ENCODE measurements at places on chromosomes 1 and 21.

- H3K27me3 ChIP-seq, result no peaks in the 10 kb centered on the region
- no peak overlapping the region for H3K4me3 ChIP-seq
- DNase-seq, result no peak
- no peak overlapping the region for H3K27ac ChIP-seq
These were observed 71.7 kb downstream of the GALNT2 start for GRCh38 chr1:230138561-230139239.

GRCh38 chr21:44462834-44463200 is 7.5 kb downstream of the LRRC3 start:
- no peak overlapping the region for H3K27ac ChIP-seq
- H3K4me1 ChIP-seq, result peaks cover 7% of the 10 kb centered on the region
- no peak for DNase-seq
- no peaks in the 10 kb centered on the region for H3K36me3 ChIP-seq

GRCh38 chr1:201226859-201227488 is 36.4 kb downstream of the IGFN1 start:
- DNase-seq, result no peak
- H3K36me3 ChIP-seq, result peaks cover 12% of the 10 kb centered on the region
- no peaks in the 10 kb centered on the region for H3K4me1 ChIP-seq
- H3K4me3 ChIP-seq, result no peak overlapping the region
- no peak overlapping the region for H3K27ac ChIP-seq
- peaks cover 43% of the 10 kb centered on the region for H3K27me3 ChIP-seq

- H3K4me3 ChIP-seq, result no peak overlapping the region
- no peaks in the 10 kb centered on the region for H3K27me3 ChIP-seq
- DNase-seq, result no peak
- H3K36me3 ChIP-seq, result peaks cover 4% of the 10 kb centered on the region
- no peak overlapping the region for H3K27ac ChIP-seq
- peaks cover 15% of the 10 kb centered on the region for H3K4me1 ChIP-seq
These were observed 5.7 kb downstream of the DOCK7 start for GRCh38 chr1:62682531-62682930.

GRCh38 chr1:101236516-101237228 is at the start of gene S1PR1:
Gene S1PR1 (plus strand): TSS chr1:101237019. CDS start chr1:101238985, 1,966 bp downstream.
- peaks cover 48% of the 10 kb centered on the region for H3K4me1 ChIP-seq
- H3K4me3 ChIP-seq, result peak within 1 kb of the TSS; percentile 100
- H3K36me3 ChIP-seq, result peaks cover 23% of the 10 kb centered on the region
- peak within 1 kb of the TSS; percentile 100 for H3K27ac ChIP-seq
- DNase-seq, result peak; percentile 73

- DNase-seq, result no peak
- peaks cover 2% of the 10 kb centered on the region for H3K36me3 ChIP-seq
- H3K4me1 ChIP-seq, result no peaks in the 10 kb centered on the region
- peaks cover 46% of the 10 kb centered on the region for H3K27me3 ChIP-seq
- H3K27ac ChIP-seq, result no peak overlapping the region
These were observed 184.8 kb upstream of the COA6 start for GRCh38 chr1:234188454-234188792.

DNA sequence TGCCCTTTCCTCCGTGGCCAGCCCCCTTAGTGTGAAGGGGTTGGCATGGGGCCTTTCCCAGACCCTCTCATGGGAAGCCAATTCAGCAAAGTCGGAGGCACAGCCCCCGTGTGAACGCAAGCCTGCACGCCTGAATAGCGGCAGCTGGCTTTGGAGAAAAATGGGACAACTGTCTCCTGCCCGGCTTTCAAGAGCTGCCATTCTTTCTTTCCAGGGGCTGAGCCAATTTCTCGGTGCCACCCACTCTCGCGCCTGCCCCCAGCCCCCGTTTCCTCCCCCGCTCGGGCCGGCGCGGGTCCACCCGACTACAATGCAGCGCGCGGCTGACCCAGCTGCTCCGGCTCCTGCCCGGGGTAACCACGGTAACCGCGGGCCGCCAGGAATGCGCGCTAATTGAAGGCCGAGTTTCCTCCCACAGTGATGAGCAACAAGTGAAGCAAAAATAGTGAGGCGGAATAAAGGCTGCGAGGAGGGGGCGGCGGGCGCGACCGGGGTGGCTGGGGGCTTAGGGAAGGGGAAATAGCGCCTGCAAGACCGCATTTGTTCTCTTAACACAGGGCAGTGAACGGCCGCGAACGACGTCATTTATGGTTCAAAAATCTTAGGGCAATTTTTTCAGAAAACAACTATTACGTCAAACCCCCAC is 27.8 kb downstream of the ILDR2 start:
- DNase-seq, result no peak
- peaks cover 80% of the 10 kb centered on the region for H3K27me3 ChIP-seq
- peaks cover 11% of the 10 kb centered on the region for H3K4me1 ChIP-seq
- H3K4me3 ChIP-seq, result no peak overlapping the region
- no peaks in the 10 kb centered on the region for H3K36me3 ChIP-seq
- no peak overlapping the region for H3K27ac ChIP-seq

GRCh38 chr1:19360843-19361610 is 48.9 kb downstream of the SLC66A1 start:
- H3K27ac ChIP-seq, result peak overlapping the region; percentile 70
- no peaks in the 10 kb centered on the region for H3K27me3 ChIP-seq
- peaks cover 23% of the 10 kb centered on the region for H3K4me1 ChIP-seq
- H3K36me3 ChIP-seq, result peaks cover 3% of the 10 kb centered on the region

- H3K27ac ChIP-seq, result no peak overlapping the region
- no peak overlapping the region for H3K4me3 ChIP-seq
- peaks cover 4% of the 10 kb centered on the region for H3K4me1 ChIP-seq
- no peaks in the 10 kb centered on the region for H3K27me3 ChIP-seq
- DNase-seq, result no peak
- peaks cover 2% of the 10 kb centered on the region for H3K36me3 ChIP-seq
These were observed 79.6 kb downstream of the HS2ST1 start for GRCh38 chr1:86994061-86994460.

- H3K27me3 ChIP-seq, result peaks cover 10% of the 10 kb centered on the region
- no peak overlapping the region for H3K27ac ChIP-seq
- DNase-seq, result no peak
- H3K4me3 ChIP-seq, result no peak overlapping the region
These were observed 22.4 kb downstream of the PROX1 start for GRCh38 chr1:214010197-214010573.

GRCh38 chr1:9901148-9902059 is 8.7 kb downstream of the CTNNBIP1 start:
- no peak overlapping the region for H3K4me3 ChIP-seq
- H3K27ac ChIP-seq, result no peak overlapping the region
- H3K4me1 ChIP-seq, result peaks cover 14% of the 10 kb centered on the region
- DNase-seq, result no peak
- H3K36me3 ChIP-seq, result no peaks in the 10 kb centered on the region

DNA sequence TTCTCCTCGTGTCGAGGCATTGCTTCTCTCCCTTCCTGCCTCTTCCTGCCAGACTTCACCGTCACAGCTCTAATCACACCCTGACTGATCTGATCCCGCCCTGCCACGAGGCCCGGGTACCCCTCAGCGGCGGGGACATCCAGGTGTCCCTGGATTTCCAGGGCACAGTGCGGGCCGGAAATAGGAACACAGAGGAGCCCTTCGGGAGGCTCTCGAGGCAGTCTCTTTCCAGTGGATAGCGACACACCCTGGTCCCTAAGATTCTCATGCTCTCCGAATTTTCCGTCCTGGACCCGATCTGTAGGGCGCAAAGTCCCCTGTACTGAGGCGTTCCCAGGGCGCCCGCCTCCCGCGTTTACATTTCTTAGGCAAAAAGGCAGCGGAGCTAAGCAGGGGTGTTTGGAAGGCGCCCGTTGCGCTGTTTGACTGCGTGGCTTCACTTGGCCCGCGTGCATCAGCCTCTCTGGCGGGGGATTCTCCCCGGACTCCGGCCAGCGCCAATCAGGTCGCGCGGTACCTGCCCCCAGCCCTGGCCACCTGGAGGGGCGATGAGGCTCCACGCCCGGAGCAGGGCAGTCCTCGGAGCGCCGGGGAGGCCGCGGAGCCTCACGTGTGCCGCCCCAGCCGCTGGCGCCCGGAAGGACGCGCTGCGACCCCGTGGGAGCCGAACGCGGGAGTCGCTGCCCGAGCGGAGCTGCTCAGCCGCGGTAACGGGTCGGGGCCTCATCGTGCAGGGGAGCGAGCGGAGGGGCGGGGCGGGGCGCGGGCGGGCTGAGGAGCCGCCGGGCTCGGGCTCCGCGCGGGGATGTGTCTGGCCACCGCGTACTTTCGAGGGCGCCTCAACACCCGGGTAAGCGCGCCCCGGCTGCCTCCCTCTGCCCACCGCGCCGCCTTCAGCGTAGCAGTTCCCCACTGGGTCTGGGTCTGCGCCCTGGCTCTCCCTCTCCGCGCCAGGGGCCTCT is at the start of gene FAM163A:
TSS of gene FAM163A (plus strand) at position 575 of the 962 bp plus-strand sequence. CDS start 69,807 bp downstream, outside the sequence.
- peaks cover 8% of the 10 kb centered on the region for H3K4me1 ChIP-seq
- H3K36me3 ChIP-seq, result no peaks in the 10 kb centered on the region
- DNase-seq, result no peak
- H3K27me3 ChIP-seq, result peaks cover 79% of the 10 kb centered on the region
- H3K27ac ChIP-seq, result no peak within 1 kb of the TSS
- peak within 1 kb of the TSS; percentile 82 for H3K4me3 ChIP-seq
